Hippocampal formation (tissue), 2 donors: ENCODE measurements at places on chromosomes 5 and 9.

DNA sequence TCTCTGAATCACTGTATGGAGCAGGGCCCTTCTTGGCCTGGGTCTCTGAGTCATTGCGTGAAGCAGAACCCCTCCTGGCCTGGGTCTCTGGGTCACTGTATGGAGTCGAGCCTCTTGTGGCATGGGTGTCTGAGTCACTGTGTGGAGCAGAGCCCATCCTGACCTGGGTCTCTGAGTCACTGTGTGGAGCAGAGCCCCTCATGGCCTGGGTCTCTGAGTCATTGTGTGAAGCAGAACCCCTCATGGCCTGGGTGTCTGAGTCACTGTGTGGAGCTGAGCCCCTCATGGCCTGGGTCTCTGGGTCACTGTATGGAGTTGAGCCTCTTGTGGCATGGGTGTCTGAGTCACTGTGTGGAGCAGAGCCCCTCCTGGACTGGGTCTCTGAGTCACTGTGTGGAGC, 94.0 kb upstream of the RAPGEF1 start:
- no peak for DNase-seq

GRCh38 chr5:52725065-52725746, 62.5 kb upstream of the ITGA1 start:
- DNase-seq = no peak

GRCh38 chr9:15738011-15738410, 185.2 kb downstream of the CCDC171 start:
- no peak for DNase-seq

GRCh38 chr9:118263949-118264348, 559.7 kb downstream of the TLR4 start:
- no peak for DNase-seq

DNA sequence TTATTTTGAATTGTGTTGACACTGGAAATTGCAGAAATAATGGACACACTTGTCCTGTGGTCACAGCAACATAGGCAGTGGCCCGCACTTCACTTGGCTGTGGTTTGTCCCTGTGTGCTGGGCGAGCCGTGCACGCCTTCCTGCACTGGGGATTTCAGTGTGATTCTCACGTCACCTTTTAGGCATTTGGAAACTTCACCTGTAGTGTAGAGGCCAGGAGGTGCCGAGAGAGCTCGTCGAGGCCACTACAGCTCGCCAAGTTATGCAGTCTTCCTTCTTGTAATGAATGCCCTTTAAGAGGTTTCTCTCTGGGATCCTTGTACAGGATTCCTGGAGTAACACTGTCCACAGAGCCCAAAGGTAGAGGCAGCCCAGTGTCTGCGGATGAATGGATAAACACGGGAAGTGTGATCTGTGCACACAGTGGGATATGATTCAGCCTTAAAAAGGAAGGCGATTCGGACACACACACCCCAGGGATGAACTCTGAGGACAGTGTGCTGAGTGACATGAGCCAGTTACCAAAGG, 14.7 kb downstream of the TRAF2 start:
- DNase-seq = no peak
